ENCODE measurements at places on chromosomes 2 and 18.
A peak's percentile ranks its signal among the peaks of the same experiment; 100 is the strongest.

DNA sequence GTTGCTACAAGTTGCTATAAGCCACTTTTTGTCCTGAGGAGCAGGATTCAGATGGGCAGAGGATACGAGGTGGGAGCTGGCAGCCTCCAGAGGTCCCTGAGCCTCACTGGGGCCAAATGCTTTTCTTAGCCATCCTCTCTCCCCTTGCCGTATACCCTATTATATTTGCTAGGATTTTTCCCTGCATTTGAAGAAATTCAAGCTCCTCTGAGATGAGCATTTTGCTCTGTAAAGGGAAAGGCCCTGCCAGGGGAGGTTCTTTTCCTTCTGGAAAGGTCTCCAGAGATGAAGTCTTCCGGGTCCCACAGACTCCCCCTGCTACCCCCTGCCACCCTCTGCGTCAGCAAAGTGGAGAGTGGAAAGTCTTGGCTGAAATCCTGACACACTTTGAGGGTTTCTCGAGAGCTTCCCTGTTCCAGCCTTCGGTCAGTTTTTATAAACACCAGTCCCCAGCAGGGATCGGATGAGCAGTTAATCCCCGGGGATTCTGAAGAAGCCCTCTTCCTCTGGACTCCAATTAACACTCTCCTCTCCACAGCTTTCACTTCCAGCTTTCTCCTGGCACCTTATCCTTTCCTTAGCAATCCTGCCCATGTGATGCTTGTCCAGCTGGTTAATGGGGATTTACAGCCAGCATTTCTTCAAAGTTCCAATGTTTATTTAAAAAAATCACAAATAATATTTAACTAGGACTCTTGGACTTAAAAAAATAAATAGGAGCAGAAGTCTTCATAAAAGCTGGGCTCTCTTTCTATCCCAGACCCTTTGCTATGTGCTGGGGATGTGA, 13.1 kb downstream of the CYRIA start:
- no peak for DNase-seq

- peak; percentile 48 for DNase-seq
Observed at GRCh38 chr18:59697236-59697932, at the start of gene CCBE1. Gene CCBE1 (minus strand): TSS chr18:59697423.

GRCh38 chr2:17231394-17231965, 286.8 kb downstream of the RAD51AP2 start:
- no peak for DNase-seq

DNA sequence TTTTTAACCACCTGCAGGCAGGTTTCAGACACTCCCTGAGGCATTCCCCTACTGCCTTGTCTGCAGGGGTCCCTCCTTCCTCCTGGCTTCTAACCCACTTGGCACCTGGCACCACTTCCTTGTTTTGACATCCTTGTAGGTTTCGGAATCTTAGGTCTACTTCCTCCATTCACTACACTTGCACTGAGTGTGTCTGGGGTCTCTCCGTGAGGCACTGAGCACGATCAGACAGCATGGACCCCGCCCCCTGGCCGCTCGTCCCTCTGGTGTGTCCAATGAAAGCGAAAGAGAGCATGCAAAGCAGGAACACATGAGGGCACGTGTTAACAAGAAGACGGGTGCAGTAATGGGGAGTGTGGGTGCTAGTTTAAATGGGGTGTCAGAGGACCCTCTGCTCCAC, 63.8 kb downstream of the HAUS1 start:
- DNase-seq, result no peak

DNA sequence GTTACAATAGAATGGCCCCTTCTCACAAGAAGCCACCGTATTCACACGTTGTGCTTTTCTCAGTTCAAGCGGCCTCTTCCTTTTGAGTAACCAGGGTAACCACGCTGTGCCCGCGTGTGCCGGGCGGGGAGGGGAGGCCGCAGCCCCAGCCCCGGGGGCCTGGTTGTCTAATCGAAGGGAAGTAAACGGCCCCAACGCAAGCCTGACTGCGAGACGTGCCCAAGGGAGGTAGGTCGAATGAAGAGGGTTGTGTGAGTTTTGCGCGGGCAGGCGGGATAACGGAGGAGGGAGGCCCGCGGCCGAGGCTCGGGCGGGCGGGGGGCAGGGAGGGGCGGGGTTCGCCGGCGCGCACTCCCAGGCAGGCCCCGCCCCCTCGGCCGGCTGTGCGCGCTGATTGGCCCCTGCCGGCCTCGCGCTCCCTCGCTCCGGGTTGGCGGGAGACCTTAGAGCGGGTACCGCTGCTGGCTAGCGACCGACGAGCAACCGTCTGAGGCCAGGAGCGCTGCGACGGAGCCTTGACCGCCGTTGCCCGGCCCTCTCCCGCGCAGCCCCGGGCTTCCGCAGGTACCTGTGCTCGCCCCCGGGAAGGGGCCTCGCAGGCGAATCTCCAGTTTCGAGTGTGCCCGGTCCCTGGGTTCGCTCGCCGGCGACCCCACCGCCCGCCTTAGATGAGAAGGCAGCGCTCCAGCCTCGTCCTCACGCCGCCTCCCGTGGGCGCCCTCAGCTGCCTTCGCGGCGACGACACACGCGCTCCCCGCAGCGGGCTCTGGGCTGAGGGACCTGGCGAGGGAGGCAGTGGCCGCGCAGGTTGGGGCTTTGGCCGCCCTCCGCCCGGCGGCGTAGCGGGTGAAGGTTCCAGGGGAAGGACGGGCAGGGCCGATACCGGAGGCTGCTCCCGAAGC, at the start of gene SPDYA:
SPDYA (plus strand) TSS at position 451 of the 902 bp plus-strand sequence. CDS start 5,181 bp downstream, outside the sequence.
- DNase-seq, result no peak

- no peak for DNase-seq
Observed at GRCh38 chr18:332721-333510, 65.1 kb upstream of the THOC1 start.

DNA sequence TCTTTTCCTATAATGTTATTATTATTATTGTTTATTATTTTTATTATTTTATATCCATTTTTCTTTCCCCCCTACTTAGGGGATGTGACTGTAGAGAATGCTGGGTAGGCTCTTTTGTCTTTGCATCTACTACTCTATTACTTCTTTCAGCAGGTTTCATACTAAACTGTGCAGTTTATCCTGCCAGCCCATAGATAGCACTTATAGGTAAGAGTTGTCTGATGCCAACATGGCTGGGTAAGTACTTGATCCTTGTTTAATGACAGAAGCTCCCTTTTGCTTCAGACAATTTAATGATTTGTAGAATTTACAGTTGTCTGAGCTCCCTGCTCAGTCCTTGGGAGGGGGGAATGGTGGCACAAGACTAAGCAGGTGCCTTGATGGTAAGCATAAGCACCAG, 262.9 kb upstream of the CDH2 start:
- DNase-seq, result no peak

GRCh38 chr2:5315041-5315440, 377.1 kb upstream of the SOX11 start:
- peak; percentile 59 for DNase-seq

- no peak for DNase-seq
Observed at GRCh38 chr18:57209713-57210106, 62.8 kb downstream of the BOD1L2 start.

- DNase-seq, result no peak
Observed at GRCh38 chr18:30889519-30890301, 152.8 kb downstream of the DSC3 start.

DNA sequence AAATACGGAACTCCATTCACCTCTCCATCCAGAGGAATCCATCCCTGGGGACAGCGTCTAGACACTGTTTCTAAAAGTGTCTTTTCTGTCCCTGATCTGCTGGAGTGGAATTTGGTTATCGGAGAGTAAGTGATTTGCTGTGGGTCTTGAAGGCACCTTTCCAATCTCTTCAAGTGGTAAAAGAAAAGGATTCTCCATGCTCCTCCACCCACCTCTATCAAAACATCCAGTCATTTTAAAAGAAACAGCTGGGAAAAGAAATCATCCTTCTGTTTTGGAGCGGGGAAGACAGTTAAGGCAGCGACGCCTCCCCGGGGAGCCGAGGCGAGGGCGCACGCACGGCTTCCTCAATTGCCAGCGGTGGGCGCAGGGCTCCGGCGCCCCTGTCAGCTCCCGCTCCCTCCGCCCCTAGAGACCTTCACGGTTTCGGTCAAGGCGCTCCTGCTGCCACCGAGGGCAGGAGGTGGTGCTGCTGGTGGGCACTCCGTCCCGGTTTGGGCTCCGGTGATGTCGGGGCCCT, 547 bp downstream of the SLC35F5 start:
- peak; percentile 40 for DNase-seq

- DNase-seq, result no peak
Observed at GRCh38 chr18:78566720-78567119, 412.9 kb upstream of the SALL3 start.

GRCh38 chr18:27823053-27823452, 353.9 kb downstream of the CDH2 start:
- no peak for DNase-seq

GRCh38 chr18:79983253-79983652, 5.1 kb downstream of the TXNL4A start:
- no peak for DNase-seq

- DNase-seq, result no peak
Observed at GRCh38 chr2:55364189-55365055, 55.2 kb downstream of the CCDC88A start.

- DNase-seq, result no peak
Observed at GRCh38 chr2:166775176-166775575, 113.1 kb upstream of the XIRP2 start.

DNA sequence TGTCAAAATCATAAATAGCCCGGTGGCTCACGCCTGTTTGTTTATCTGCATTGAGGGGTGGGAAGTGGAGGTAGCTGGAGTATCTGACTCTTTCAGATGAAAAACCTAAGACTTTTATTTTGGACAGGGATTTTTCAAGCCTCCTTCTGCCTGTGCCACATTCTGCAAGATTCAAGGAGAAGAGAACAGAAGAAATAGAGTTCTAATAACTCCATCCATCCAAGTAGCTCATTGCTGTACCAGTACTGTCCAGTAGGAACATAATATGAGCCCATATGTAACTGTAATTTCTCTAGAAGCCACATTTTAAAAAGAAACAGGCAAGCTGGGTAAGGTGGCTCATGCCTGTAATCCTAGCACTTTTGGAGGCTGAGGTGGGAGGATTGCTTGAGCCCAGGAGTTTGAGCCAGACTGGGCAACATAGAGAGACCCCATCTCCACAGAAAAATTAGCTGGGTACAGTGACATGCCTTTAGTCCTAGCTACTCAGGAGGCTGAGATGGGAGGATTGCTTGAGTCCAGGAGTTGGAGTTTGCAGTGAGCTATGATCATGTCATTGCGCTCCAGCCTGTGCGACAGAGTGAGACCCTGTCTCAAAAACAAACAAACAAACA, 35.4 kb upstream of the NT5DC4 start:
- DNase-seq, result no peak

- DNase-seq, result peak; percentile 17
Observed at GRCh38 chr18:54671291-54671881, 80.3 kb downstream of the DYNAP start.

DNA sequence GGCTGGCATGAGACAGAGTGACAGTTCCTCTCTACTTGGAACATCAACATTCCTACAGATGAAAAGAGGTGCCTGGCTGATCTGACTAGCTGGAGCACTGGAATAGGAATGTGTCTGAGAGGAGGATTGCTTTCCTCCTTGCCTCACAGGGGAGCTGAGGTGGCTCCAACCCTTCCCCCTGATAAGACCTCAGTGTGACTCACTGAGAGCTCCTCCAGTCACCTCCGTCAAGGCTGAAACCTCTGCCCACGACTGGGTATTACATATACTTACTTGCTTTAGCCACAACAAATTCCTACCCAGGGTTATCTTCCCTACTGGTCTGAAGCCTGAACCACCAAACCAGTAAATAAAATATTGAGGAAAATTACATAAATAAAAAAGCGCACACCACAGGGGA, 342.7 kb upstream of the REG3G start:
- no peak for DNase-seq

- DNase-seq, result no peak
Observed at GRCh38 chr18:37270666-37271052, 294.9 kb downstream of the CELF4 start.

- DNase-seq, result peak; percentile 42
Observed at GRCh38 chr18:74342416-74343043, 26.9 kb downstream of the C18orf63 start.

DNA sequence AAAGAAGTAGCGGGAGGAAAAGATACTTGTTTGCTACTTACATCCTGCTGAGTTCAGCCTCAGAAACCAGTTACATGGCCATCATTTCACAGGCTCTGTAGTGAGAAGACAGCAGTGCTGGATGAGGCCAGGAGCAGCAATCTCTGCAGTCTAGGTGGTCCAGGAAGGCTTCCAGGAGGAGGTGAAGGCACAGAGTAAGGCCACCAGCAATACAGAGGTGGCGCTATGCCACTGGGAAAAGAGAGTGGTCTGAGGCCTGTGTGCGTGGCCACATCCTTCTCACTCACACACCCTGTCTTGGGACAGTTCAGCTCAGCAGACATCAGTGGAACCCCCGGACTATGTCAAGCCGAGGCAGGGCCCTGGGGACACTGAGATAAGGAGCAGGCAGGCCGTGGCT, 162.7 kb downstream of the KLHL29 start:
- no peak for DNase-seq

GRCh38 chr2:14425869-14426268, 206.6 kb upstream of the LRATD1 start:
- DNase-seq, result no peak

GRCh38 chr2:120447127-120447785, 101.3 kb downstream of the INHBB start:
- DNase-seq, result no peak

DNA sequence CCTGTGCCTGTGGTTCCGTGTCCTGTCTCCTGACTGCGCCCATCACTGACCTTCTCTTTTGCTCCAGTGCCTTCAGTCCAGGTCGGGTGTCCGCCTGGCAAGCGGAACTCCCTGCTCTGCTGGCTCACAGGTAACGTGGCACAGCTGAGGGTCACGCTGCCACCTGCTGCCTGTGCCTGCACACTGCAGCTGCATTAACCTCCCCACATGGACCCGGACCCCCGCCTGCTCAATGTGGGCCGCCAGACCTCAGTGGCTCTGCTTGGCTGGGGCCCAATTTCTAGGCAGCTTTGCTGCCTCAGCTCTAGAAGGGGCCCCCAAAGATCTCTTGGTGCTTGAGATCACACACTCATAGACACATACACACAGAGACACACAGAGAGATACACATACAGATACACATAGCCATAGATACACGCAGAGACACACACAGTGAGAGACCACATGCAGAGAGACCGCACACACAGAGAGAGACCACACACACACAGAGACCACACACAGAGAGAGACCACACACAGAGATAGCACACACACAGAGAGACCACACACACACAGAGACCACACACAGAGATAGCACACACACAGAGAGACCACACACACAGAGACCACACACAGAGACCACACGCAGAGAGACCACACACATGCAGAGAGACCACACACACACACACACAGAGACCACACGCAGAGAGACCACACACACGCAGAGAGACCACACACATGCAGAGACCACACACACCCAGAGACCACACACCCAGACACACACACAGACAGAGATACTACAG, 14.9 kb upstream of the CNNM3 start:
- peak; percentile 24 for DNase-seq

All from NCI-H1105 (cell line).